Effector CD8-positive, alpha-beta T cell (primary cell): ENCODE measurements at places on chromosomes 11 and 22.

DNA sequence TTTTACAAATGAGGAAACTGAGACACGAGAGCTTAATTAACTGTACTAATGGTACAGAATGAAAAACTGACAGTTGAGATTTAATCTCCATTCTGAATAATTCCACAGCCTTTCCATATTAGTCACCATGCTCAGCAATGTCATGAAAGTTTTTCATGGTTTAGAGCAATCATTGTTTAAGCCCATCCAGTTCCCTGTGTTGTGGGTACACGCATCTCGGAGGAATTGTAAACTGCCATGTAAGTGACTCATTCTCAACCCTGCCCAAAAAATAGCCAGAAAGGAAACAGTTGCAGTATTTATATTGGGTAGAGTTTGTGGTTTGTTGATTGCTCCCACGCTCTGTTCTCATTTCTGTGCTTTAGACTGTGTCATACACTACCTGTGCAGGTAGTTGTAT is 1790.8 kb downstream of the LRRC4C start:
- DNase-seq, result no peak

- DNase-seq, result no peak
These were observed 518 bp upstream of the CHRM1 start for GRCh38 chr11:62921573-62922188.

GRCh38 chr11:58596621-58597020 is 17.8 kb downstream of the ZFP91 start:
- no peak for DNase-seq

- no peak for DNase-seq
These were observed 81.9 kb downstream of the LRRC32 start for GRCh38 chr11:76588455-76589325.

DNA sequence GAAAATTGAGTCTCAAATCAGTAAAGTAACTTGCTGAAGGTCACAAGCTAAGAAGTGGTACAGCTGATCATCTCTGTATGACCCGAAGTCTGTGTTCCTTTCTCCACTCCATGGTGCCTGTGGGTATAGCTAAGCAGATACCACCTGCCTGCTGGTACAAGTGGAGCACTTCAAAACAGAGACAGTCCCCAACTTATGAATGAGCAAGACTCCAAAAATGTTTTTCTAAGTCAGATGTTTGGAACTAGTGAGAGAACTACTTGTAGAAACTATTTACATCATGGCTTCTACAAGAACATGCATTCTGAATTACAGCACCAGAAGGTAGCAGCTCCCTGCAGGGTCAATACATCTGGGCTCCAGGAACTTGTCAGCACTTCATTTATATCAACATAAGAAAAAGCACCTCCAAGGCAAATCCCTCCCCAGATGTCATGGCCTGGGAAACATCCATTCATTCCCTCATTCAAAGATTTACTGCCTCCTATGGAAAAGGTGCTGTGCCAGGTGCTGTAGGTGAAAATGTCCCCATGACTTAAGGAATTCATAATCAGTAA is 94.7 kb downstream of the SERGEF start:
- DNase-seq, result no peak

- no peak for DNase-seq
These were observed 59.6 kb downstream of the ST3GAL4 start for GRCh38 chr11:126415128-126415527.

- no peak for DNase-seq
These were observed 11.7 kb upstream of the MYH9 start for GRCh38 chr22:36399472-36399778.

GRCh38 chr11:64304316-64305072 is 830 bp upstream of the ESRRA start:
- peak; percentile 86 for DNase-seq

GRCh38 chr22:20434264-20434751 is 3.3 kb downstream of the SCARF2 start:
- no peak for DNase-seq

- DNase-seq, result peak; percentile 90
These were observed 1.2 kb downstream of the PLEKHB1 start for GRCh38 chr11:73647459-73648100.

GRCh38 chr11:70324376-70325115 is 54.1 kb downstream of the PPFIA1 start:
- DNase-seq, result no peak

DNA sequence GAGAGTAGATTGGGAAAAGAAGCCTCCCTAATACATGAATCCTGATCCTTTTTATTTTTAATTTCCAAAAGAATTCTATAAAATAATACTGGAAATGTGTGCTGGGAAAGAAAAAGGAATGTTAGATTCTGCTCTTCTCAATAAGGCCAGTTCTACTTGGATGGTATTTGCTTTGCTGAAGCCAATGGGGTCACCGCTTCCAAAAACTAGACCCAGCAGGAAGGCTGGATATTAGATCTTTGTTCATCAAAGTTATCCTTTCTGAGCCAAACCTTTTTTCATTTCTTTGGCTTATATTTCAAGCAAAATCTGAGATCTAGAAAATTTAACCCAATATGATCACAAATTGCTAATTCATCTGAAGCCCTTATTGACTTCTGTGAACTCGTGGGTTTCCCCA is 41.4 kb downstream of the SCUBE2 start:
- DNase-seq, result no peak
